ENCODE measurements at places on chromosomes 5 and 9.

DNA sequence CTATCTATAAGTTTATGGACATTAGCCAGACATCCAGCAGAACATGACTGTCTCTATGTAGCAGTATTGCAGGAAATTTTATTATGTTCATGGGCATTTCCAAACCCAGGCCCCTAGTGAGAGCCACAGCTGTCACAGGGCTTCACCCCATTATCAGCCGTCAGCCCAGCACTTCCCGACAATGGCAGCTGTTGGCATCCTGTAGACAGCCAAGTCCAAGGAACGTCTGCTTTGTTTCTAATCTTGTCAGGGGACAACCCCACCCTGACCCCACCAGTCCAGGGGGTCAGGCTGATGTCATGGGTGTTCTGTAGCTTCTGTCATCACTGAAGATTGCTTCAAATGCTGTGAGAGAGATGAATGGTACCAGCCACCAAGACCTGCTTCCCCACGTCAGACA lies 565.3 kb upstream of the BRINP1 start:
- no peak for DNase-seq

DNA sequence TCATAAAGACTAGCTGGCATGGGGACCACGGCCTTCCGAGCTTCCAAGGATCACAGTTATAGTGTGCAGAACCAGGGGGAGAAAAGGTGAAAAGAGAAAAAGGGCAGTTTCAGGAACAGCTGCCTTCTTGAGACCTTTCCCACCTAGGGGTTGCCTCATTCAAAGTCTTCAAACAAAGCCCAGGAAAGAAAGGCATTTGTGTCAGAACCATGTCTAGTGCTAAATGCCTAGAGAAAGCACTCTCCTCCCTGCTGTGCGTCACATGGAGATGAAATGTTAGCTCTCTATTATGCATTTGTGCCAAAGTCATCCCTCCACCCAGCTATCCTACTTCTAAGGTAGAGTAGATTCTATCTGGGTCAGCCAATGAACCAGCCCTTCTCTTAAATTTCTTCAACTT lies 1037.3 kb upstream of the WWC1 start:
- DNase-seq = no peak

DNA sequence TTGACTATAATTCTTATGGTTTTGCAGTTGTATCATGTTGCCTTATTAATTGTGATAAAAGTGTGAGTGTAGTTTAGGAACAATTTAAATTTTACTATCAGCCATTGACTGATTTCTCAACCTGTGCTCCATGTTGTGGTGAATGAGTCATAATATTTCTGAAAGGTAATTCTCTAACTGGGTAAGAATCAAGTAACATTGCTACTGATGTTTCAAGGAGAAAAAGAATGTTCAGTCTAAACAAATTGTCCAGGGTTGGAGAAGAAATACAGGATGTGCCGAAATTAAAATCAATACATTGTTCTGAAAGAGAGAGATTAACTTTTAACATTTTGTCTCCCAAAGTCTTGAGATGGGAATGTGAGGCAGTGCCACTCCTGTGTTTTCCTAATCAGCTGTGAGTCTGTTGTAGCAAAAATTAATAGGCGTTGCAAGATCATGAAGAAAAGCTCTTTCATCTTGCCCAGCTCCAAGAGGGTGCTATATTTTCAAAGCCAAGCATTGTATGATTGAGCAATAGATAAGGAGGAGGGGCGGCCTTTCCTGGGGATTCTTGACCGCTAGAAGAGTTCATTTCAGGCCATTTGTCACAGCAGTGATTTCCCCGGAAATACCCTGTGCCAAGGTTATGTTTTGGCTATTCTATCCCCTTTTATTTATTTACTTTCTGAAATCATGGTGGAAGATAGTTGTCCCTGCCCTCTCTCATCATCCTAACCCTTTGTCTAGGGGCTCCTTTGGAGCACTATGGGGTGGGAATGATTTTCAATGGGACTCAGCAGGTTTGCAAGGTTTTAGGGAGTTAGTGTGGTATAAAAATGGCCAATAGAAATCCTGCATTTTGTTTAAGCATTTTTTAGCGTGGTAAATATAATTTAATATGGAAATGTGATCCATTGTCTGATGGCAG lies 151.6 kb downstream of the FOCAD start:
- DNase-seq = peak; percentile 1

GRCh38 chr5:148177207-148177606 lies 8.9 kb downstream of the SPINK14 start:
- no peak for DNase-seq

DNA sequence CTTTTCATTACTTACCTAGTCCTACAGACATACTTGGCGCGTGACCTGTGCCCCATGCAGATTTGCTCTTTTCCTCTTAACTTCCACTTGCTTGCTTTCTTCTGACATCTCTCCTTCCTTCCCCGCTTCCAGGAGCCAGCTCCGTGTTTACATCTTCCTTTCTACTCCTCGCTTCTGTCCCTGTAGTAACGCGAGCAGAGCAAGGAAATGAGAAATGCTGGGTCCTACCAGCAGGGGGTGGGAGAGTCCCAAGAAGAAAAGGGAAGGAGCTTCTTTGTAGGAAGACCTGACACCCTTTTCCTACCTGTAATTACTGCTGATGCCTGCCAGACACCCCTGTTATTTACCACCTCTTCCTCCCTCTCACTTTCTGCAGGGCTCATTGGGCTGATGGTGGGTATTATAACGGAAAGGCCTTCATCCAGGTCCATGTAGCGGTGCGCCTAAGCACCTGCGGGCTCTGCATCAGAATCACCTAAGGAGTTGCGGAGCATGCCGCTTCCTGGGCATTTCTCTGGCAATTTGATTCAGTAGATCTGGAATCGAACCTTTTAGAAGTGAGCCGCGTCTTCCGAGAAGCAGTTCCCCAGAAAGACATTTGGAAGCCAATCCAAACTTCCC lies 1260.8 kb upstream of the WWC1 start:
- no peak for DNase-seq

- DNase-seq = no peak
Measured at GRCh38 chr9:101626295-101626694, 31.5 kb upstream of the PPP3R2 start.

- DNase-seq = no peak
Measured at GRCh38 chr9:19032406-19032805, 603 bp downstream of the SAXO1 start.

DNA sequence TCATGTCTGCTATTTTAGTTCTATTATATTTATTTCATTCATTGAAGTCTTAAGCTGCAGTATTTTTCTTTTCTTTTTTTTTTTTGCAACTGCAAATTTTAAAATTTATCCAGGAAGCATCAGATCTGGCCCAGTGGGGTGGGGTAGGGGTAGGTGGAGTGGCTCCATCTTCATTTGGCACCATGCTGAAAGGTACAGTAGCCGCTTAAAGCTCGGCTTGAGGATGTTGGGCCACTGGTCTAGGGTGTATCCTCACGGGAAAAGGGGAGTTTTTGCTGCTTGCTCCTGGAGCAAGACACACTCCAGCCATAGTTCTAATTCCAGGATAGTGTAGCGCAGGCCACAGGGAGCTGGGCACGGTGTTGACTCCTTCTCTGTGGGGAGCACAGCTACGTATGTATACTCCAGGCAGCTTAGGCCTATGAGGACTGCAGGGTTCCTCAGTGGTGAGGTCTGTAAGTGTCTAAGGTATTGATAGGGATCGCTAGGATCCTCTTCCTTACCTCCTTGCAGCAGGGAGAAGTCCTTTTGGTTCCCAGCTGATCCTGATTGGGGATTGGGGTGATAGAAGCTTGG lies 22.7 kb downstream of the RCL1 start:
- no peak for DNase-seq

- no peak for DNase-seq
Measured at GRCh38 chr5:7094626-7095025, 301.3 kb upstream of the ADCY2 start.

- DNase-seq = no peak
Measured at GRCh38 chr9:13179257-13179656, 100.2 kb downstream of the MPDZ start.

GRCh38 chr5:40734986-40735385 lies 20.8 kb downstream of the TTC33 start:
- no peak for DNase-seq

- DNase-seq = no peak
Measured at GRCh38 chr5:147085409-147085808, 149.4 kb upstream of the STK32A start.

GRCh38 chr5:163248333-163248732 lies 189.1 kb upstream of the CCNG1 start:
- DNase-seq = no peak

DNA sequence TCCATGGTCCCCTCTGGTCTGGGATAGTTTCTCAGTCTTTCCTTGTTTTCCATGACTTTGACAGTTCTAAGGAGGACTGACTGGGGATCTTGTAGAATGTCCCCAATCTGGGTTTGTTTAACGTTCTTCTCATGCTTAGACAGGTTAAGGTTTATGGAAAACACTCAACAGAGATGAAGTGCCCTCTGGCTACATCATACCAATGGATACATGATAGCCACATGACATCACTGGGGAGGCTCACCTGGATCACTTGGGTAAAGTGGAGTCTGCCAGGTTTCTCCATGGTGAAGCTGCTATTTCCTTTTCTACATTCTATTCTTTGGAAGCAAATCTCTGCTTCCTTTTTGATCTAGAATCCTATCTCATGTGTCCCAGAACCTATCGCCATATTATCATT lies 23.8 kb upstream of the ALDH1B1 start:
- no peak for DNase-seq

DNA sequence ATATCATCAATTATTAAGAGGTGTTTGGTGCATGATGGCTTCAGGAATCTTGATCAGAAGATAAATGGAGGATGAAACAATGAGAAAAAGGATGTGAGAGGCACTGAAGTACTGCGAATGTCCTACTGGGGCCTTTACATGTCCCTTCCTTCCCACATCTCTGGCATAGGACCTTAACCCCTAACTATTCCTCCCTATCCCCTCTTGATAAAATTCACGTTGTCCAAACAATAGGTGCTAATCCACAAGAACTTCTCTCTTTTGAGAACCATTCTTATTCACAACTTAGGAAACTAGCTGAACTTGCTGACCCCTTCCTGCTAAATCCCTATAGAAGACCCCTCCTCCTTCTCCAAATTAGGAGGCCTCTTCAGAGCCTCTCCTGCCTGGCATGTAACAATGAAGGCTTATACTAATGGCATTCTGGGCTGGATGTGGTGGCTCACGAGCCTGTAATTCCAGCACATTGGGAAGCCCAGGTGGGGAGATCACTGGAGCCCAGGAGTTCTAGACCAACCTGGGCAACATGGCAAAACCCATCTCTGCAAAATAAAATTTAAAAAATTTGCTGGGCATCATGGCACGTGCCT lies 276.5 kb upstream of the SMARCA2 start:
- DNase-seq = no peak

DNA sequence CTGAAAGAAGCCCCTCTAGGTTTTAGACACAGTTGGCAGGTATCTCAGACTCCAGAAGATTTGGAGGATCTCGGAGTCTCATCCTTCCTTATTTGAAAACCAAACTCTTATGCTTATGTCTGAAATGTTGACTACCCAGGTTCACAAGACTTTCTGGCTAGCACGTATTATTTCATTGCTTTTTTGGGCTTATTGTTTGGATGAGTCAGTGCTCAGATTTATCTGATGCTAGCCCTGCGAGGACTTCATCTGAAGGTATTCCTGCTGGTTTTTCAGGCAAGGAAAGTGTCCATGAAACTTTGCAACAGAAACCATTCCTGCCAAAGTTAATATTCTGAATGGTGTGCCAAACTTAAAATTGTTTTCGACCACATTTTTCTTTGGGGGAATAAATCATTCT lies 8.5 kb downstream of the OSTF1 start:
- DNase-seq = no peak
